ENCODE measurements at places on chromosomes 6 and 20. TPM values are rescaled to one million over a fixed set of nuclear protein-coding genes. Genes with fewer than 3 reads are reported as not detected.

Gene TLDC2
- total RNA-seq, result not detected

DNA sequence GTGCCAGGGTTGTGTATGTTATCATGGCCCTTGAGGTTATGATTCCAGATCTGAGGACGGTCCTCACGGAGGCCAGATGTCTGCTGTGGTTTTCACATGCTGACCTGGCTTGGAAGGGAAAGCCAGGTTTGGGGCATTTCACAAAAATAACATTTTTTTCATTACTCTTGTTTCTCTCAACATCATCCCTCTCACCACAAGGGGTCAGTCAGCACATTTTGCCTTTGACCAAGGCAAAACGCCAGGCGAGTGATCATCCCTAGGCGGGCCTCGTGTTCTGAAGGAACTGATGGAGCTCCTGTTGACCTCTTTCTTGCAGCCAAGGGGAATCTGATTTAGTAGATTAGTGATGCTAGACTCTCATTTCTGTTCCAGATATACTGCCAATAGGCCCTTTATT lies 133.5 kb downstream of the TBC1D7 start:
- no peak overlapping the region for H3K27ac ChIP-seq
- no peaks in the 10 kb centered on the region for H3K4me1 ChIP-seq
- peak; percentile 45 for DNase-seq
- H3K27me3 ChIP-seq, result no peaks in the 10 kb centered on the region
- H3K4me3 ChIP-seq, result no peak overlapping the region

GRCh38 chr6:22471132-22471690 lies 98.2 kb upstream of the HDGFL1 start:
- H3K27ac ChIP-seq, result no peak overlapping the region
- no peaks in the 10 kb centered on the region for H3K36me3 ChIP-seq
- H3K4me1 ChIP-seq, result peaks cover 19% of the 10 kb centered on the region
- peaks cover 1% of the 10 kb centered on the region for H3K27me3 ChIP-seq
- DNase-seq, result no peak
- no peak overlapping the region for H3K4me3 ChIP-seq

GRCh38 chr6:158161566-158162254 lies 6.4 kb downstream of the SERAC1 start:
- H3K36me3 ChIP-seq, result peaks cover 4% of the 10 kb centered on the region
- H3K27me3 ChIP-seq, result peaks cover 3% of the 10 kb centered on the region

DNA sequence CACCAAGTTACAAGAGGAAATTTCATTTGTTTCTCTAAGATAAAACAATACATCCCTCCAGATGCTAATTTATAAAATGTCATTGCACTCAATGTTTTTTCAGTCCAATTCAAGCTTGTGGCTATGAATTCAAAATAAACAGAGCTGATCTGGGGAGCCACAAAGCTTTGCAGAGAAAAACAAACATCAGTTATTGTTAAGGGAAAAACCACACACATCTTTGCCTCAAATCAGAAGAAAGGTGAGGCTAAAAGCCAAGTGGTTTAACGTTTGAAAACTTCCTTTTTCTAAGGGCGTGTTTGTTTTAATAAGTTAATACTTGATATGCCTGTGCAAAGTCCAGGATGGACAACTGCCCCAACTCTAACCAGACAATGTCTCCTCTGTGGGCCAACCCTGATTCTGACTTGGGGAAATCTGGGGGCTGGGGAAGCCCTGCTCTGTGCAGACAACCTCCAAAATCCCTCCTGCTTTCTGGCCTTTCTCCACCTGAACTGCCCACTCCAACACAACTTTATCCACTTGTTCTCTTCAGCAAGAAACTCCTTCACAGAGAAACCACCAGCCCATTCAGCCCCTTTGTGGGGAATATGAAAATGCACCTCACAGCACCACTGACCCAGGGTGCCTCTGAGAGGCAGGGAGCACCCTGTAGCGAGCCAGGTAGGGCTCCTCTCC lies 44.6 kb upstream of the NT5E start:
- H3K36me3 ChIP-seq, result no peaks in the 10 kb centered on the region
- peaks cover 3% of the 10 kb centered on the region for H3K27me3 ChIP-seq
- peaks cover 45% of the 10 kb centered on the region for H3K4me1 ChIP-seq
- no peak for DNase-seq

- no peaks in the 10 kb centered on the region for H3K4me1 ChIP-seq
- no peak overlapping the region for H3K27ac ChIP-seq
- no peak overlapping the region for H3K4me3 ChIP-seq
- no peak for DNase-seq
These were observed 35.8 kb upstream of the IFNGR1 start for GRCh38 chr6:137254966-137255365.

Gene KLC4
- total RNA-seq, result 41.4 TPM

Gene C20orf144
- not detected for total RNA-seq

Gene FOXQ1
- 0.67 TPM for total RNA-seq

Gene SLC12A5
- total RNA-seq, result 8.8 TPM

Gene ATP6V1G2
- 1.8 TPM for total RNA-seq

Gene EYA4
- 8.1 TPM for total RNA-seq

Gene RHAG
- total RNA-seq, result 0.46 TPM

Gene PTGIS
- total RNA-seq, result 12.2 TPM

- H3K4me1 ChIP-seq, result peaks cover 21% of the 10 kb centered on the region
- H3K27ac ChIP-seq, result no peak overlapping the region
- H3K27me3 ChIP-seq, result peaks cover 3% of the 10 kb centered on the region
- no peak for DNase-seq
- no peaks in the 10 kb centered on the region for H3K36me3 ChIP-seq
These were observed 13.4 kb upstream of the MRGBP start for GRCh38 chr20:62782893-62783278.

GRCh38 chr6:135465903-135466302 lies 31.6 kb downstream of the AHI1 start:
- no peak for DNase-seq
- no peaks in the 10 kb centered on the region for H3K36me3 ChIP-seq
- no peak overlapping the region for H3K4me3 ChIP-seq

DNA sequence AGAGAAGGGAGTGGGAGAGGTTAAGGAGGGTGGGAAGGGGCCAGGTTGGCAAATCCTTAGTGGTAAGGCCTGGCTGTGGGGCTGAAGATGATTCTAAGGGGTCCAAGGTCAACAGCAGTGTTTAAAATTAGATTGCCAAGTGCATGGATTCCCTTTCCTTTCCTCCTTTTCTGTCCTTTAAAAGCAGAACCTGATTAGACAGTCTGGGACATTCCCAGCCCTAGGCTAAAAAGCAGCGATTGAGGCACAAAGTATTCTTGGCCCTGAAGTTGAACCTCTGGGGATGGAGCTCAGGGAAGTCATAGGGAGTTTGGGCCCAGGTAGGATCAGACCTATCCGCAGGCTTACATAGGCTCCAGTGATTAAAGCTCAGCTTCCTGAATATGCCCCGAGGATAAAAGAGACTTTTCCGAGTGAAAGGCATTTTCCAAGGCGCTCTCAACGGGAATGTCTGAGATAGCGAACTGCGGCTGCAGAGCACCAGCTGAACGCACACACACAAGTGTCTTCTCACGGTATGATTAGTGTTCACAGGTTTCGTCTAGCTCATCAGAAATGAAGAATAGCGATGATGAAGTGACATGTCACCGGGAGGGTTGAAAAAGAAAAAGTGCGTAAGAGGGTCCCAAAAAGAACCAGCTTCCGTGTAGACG lies 787 bp upstream of the CARMIL1 start:
- H3K27me3 ChIP-seq, result peaks cover 13% of the 10 kb centered on the region
- peaks cover 37% of the 10 kb centered on the region for H3K4me1 ChIP-seq
- DNase-seq, result no peak
- peak overlapping the region; percentile 28 for H3K27ac ChIP-seq
- H3K36me3 ChIP-seq, result peaks cover 3% of the 10 kb centered on the region

DNA sequence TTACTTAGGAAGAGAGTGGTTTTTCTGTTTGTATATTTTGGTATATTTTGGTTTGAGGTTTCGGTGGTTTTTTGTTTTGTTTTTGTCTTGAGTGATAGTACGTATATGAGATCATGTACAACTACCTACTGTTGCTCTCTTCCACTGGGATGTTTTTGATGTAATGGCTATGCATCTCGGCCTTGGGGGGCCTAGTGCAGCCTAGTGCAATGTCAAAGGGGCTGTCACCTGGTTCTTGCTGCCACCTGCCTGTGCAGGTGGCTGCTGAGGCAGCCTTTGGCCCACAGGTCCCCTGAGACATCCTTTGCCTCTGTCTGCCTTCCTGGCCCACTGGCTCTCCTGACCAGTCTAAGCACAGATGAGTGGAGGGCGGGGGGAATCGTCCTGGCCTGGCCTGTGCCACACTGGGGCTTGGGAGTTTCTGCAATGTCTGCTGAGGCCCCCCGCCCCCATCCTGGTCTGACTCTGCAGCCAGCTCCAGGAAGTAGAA lies 546.6 kb downstream of the CD83 start:
- no peak overlapping the region for H3K27ac ChIP-seq
- no peak for DNase-seq
- H3K4me3 ChIP-seq, result no peak overlapping the region

Gene SOX18
- 149 TPM for total RNA-seq

DNA sequence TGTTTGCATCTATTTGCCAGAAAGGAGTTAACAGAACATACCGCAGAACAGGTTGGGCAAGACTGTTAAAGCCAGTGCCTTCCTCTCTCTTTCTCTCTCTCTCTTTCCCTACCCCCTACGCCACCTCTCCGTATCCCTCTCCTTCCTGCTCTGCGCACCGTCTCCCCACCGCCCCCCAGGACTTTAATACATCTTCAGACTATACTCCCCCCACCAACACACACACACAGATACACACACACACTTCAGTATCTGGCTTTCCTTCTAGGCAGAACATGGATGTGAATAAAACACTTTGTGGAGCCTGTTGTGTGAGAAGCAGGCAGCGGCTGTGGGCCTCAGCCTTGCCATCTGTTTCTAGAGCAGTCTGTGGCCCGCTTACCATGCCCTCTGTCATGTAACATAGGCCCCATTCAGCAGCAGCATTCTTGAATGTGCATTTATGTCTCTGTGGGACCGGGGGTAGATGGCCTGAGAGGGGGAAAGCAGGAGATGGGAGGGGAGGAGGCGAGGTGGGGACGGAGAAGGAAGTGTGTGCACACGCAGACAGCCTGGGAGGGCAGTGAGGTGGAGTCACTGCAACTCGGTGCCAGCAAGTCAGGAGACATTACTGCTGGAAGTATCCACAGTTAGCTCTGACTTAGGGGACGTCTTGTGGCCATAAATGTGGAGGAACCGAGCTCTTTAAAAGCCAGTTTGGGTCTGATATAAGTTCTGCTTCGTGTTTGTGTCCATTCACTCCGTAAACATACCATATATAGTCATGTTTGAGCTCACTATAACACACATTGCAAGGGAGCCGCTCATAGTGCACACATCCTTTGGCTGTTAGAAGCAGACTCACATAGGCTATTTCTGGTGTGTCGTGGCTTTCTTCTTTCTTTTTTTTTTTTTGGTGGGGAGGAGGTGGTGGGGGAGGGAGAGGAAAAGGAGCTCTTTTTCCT lies 38.4 kb downstream of the RREB1 start:
- peaks cover 10% of the 10 kb centered on the region for H3K27me3 ChIP-seq
- peaks cover 54% of the 10 kb centered on the region for H3K4me1 ChIP-seq
- peak overlapping the region; percentile 44 for H3K4me3 ChIP-seq
- no peaks in the 10 kb centered on the region for H3K36me3 ChIP-seq

DNA sequence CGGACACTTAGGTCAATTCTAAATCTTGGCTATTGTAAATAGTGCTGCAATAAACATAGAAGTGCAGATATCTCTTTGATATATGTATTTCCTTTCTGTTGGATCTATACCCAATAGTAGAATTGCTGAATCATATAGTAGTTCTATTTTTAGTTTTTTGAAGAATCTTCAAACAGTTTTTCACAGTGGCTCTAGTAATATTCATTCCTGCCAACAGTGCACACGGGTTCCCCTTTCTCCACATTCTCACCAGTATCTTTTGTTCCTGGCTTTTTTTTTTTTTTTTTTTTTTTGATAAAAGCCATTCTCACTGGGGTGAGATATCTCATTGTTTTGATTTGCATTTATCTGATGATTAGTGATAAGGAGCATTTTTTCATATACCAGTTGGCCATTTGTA lies 1.8 kb upstream of the FBXL4 start:
- H3K27ac ChIP-seq, result no peak overlapping the region
- peaks cover 8% of the 10 kb centered on the region for H3K27me3 ChIP-seq
- H3K4me3 ChIP-seq, result no peak overlapping the region
- peaks cover 16% of the 10 kb centered on the region for H3K4me1 ChIP-seq

- DNase-seq, result no peak
- H3K4me1 ChIP-seq, result peaks cover 3% of the 10 kb centered on the region
- peaks cover 28% of the 10 kb centered on the region for H3K27me3 ChIP-seq
- peaks cover 12% of the 10 kb centered on the region for H3K36me3 ChIP-seq
These were observed 12.3 kb downstream of the ADISSP start for GRCh38 chr20:3755269-3755668.

- DNase-seq, result no peak
- H3K4me1 ChIP-seq, result peaks cover 18% of the 10 kb centered on the region
- no peak overlapping the region for H3K4me3 ChIP-seq
- H3K27ac ChIP-seq, result no peak overlapping the region
- peaks cover 24% of the 10 kb centered on the region for H3K36me3 ChIP-seq
These were observed 125.4 kb downstream of the OPRM1 start for GRCh38 chr6:154164397-154164796.
